ENCODE measurements at places on chromosomes 1 and 21. TPM values are rescaled to one million over a fixed set of nuclear protein-coding genes. Genes with fewer than 3 reads are reported as not detected.

- no peak for DNase-seq
These were observed 6.9 kb upstream of the CAMSAP2 start for GRCh38 chr1:200731654-200732332.

DNA sequence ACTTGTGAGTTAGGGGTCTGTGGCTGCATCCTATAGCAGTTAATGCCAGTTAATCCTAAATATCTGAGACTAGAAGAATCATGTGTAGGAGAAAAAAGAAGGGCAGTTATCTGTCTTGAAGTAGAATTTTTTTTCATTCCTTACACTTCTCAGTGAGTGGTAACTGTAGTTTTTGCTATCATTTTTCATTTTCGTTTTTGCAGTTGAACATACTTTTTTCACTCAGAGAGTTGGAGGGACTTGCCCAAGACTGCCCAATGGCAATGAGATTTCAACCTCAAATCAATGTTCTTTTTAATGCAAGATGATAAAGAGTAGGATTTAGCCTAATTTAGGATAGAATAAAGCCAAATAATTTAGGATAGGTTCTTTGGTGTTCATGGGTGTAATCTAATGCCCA lies 5.5 kb downstream of the PRDX6 start:
- no peak for DNase-seq

GRCh38 chr1:60228041-60228491 lies 154.5 kb upstream of the C1orf87 start:
- DNase-seq = no peak

Gene RHD
- not detected for polyA plus RNA-seq

Gene RBP7
- polyA plus RNA-seq = 49.3 TPM

Gene GUCA2A
- not detected for polyA plus RNA-seq

Gene ACTL8
- not detected for polyA plus RNA-seq
